ENCODE measurements at places on chromosomes 1 and 21.

DNA sequence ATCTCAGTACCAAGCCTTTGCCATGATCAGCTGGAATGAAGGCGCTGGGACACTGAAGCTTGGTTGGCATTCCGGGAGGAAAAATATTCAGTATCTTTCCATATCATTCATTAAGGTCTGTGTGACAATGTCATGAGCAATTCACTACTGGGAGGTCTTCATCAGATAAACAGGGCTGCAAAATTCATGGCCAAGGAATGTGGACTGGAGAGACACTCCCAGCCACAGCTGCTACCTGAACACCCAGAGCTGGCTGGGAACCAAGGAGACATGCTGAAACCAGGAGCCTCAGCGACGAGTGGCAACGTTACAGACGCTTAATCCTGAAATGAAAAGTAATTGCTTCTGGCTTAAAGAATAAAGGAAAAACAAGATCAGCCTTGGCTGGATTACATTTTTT, 30.6 kb upstream of the DDAH1 start:
- DNase-seq = peak; percentile 41

DNA sequence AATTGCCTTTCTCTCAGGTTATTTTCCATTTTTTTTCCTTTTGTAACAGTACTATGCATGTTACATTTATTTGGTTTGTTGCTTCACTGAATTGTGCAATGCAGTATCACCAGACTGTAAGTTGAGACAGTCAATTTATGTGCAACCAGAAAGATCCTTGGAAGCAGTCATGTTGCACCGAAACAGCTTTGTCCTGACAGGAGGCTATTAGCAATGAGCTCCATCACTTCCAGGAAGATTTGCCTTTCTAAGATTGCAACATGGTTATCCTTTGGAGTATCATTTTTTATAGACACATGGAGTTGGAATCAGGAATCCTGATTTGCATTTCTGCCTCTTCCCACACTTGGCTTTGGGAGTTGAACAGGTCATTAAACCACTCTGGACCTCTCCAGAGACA, 84.5 kb upstream of the ST6GALNAC5 start:
- DNase-seq = no peak

DNA sequence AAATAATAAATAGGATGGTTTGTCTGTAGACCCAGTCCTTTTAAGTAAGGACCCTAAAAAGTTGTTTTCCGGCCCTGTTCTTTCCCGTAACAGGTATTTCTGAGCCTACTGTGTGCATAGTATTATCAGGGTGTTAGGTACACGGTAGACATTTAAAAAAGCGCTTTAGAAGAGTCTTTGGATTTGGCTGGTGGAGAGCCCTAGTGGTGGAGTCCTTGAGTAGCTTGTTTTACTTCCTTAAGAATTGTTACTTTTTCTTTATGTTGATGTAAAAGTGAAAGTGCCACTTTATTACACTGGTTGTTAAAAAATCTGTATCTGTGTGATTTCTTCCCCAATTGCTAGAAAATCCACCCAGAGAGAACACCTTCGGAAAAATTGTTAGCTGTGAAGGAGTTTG, 36.8 kb downstream of the SMYD2 start:
- DNase-seq = no peak

DNA sequence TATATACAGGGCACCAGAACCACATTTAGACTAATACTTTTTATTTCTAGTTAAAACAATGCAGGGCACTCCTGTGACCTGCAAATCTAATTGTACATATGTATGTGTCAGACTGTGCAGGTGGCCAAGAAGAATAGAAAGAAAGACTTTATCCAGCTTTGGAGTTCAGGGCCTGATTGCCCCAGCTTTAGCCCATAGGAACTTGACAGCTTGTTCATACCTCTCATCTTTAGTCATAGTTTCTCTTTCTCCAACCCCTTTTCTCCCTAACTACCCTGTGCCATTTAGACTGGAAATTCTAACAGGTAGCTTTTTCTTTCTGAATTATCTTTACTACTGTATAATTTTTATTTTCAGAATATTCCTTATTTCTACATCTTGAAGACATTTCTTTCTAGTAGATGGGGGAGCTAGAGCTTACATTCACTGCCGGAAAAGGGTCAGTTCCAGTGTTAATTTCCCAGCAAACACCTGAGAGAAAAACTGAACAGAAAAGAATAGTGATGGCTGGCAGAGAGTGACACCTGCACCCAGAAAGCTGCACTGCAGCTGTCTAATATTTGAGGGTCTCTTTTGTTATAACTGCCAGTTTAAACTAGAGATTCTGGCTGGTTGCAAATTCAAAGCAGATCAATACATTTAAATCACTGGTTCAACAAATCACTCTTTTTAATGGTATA, 8.4 kb downstream of the YBX1 start:
- DNase-seq = no peak

DNA sequence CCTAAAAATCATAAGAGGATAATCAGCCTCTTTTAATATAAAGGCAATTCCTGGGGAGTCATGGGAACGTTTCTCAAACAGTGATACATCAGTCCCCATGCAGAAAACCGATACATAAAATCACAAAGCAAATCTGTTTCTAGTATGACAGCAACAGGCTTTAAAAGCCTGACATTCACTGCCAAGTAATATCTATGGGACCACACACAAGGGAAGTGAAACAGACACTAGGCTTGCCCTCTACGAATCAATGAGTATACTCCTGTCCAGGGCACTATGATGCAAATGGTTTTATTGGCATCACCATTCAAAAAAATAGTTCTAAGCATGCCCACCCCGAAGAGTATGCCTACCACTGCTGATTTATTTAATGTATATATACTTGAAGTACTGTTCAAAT, 54.4 kb downstream of the TIAM1 start:
- DNase-seq = no peak

DNA sequence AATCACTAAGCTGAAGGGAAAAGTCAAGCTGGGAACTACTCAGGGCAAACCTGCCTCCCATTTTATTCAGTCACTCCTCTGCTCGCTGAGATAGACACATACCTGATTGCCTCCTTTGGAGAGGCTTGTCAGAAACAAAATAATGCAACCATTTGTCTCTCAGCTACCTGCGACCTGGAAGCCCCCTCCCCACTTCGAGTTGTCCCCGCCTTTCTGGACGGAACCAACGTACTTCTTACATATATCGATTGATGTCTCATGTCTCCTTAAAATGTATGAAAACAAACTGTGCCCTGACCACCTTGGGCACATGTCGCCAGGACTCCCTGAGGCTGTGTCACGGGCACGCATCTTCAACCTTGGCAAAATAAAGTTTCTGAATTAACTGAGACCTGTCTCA, 21.5 kb upstream of the HPDL start:
- no peak for DNase-seq

- DNase-seq = no peak
Measured at GRCh38 chr21:42568866-42569731, 55.4 kb downstream of the SLC37A1 start.

DNA sequence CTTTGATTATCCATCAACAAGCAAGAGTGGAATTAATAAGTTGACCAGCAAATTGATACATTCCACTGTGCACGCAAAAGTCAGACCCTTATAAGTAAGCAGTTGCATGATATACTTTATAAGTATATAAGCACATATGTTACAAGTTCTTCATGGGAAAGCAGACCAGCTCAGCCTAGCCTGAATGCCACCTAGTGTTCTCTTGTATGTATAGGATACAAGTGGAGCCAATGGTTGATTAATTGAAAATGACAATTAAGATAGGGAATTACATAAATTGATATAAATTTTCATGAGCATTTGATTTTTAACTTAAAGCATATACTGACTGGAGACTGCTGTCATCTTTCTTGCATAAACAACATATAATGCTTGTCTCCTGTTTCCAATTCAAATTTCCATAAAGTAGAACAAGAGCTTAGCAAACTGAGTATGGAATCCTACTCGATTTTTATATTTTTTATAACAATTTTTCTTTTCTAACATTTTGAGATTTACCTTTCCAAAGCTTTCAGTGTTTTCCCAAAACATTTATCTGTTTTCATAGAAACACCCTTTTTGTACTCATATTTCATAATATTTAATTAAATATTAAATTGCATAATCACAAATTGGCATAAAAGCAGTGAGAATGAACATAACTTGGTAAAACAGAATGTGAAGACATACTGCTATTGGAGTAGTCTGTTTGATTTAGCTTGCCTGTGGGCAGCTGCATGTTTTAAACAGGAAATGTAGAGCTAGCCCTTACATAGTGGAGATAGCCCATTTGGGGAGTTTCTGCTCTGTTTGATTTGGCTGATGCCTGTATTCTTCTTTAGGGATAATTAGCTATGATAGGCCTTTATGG, 62.8 kb downstream of the MAGI3 start:
- DNase-seq = peak; percentile 51

- DNase-seq = no peak
Measured at GRCh38 chr1:53731043-53731600, 7.8 kb downstream of the GLIS1 start.
